ENCODE measurements at places on chromosomes 5 and 9.

DNA sequence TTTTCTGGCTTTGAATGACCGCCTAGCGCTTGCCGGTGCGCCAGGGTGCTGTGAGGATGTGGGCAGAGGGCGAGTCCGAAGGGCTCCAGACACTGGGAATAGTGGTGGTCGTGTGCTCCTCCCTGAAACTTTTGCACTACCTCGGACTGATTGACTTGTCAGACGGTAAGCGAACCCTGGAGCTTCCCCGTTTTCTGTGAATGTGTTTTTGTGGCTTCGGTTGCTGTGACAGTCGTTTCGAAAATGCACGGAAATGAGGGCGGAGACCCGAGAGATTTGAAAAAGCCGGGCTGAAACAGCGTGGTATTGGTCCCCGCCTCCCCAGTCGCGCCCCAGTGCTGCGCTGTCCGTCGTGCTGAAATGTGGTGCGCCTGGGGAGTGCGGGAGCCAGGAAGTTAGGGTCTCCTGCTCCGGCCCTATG, 102.5 kb upstream of the GABRP start:
- DNase-seq: peak; percentile 43

GRCh38 chr5:67234671-67235176, 38.1 kb upstream of the CD180 start:
- no peak for DNase-seq

DNA sequence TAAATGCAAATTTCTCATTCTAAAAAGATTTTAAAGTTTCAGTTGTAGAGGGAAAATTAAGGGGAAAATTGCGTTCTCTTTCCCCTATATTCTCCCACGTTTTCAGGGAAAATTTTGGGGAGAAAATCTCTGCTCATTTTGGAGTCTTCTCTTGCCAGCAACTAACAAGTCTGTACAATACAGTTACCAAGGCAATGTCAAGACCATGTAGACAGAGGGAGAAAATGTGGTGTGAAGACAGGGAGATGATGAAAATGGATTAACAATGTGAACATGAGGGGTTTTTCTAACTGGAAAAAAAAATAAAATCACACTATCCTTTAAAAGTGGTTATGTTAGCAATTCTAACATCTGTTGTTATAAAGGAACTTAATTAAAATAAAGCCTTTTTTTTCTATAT, 22.3 kb downstream of the SLC1A3 start:
- no peak for DNase-seq

DNA sequence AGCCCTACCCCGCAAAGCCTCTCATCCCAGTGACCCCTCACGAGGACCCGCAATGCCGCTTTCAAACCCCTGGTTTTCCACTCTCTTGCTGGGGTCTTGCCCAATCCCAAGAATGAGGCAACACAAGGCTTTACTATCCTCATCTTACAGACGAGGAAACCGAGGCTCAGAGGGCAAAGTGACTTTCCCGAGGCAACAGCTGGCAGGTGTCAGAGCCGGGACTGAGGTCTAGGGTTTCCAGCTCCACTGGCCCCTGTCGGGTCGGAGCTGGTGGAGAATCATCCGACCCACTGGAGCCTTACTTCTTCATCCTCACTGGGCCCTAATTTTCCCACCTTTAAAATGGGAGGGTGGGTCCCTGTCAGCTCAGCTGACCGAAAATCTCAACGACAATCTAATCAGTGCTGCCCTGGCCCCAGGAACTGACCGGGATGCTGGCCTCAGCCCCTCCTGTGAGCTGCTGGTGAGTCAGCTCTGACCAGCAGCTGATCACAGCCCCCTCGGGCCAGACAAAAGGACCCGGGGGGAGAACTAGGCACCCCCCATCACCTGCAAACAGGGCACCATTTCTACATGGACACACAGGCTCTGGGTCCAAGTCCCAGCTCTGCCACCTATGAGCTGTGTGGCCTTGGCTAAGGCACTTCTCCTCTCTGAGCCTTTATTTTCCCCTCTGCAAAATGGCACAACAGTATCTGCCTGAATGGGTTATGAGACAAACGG, 72.7 kb upstream of the STXBP1 start:
- no peak for DNase-seq

DNA sequence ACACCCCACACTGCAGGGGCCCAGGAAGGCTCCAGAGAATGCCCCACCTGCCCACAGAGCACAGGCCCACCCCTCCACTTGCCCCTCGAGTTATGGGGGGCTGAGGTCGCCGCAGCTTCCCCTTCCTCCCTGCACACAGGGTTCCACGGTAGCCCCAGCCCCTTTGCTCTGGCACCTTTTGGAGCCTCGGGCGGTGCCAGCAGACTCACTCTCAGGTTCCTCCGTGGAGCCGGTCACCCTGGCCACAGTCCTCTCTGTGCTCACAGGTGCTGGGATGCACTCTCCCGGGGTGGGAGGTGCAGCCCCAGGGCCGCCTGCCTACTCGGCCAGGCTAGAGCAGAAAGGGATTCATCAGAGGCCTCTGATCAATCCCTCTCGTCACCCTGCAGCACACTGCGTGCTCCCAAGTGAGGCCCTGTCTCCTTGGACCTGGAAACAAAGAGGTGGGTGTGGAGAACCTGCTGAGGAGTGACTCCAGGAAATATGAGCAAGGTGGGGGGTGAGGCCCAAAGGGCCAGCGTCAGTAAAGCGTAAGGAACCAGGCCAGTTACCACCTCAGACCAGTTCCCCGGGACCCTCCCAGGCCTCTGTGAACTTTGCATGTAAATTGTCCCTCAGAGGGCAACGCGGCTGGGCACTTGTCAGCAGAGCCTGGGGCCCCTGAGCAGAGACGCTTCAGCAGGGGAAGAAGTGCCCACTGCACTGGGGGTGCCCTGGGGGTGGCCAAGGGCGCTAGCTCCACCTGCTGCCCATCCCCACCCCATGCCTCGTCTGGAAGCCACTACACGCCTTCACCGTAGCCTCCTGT, 167.8 kb downstream of the OLFM1 start:
- DNase-seq: no peak

DNA sequence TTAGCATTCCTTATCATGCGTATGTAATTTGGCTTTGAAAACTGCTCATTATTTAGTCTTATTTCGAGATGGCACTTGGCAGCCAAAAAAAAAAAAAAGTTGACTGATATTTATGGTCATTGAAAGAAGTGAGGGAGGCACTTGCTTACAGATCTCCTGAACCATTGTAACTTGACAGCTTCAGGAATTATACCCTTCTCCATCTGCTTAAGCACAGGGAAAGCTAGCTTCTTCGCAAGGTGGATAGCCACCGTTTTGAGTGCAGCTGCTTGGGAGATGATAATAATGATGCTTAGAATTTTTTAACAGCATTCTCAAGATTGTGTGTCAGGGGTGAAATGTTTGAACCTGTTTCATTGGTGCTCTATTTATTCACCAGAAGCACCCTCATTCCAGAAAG, 116.1 kb downstream of the GIN1 start:
- no peak for DNase-seq

DNA sequence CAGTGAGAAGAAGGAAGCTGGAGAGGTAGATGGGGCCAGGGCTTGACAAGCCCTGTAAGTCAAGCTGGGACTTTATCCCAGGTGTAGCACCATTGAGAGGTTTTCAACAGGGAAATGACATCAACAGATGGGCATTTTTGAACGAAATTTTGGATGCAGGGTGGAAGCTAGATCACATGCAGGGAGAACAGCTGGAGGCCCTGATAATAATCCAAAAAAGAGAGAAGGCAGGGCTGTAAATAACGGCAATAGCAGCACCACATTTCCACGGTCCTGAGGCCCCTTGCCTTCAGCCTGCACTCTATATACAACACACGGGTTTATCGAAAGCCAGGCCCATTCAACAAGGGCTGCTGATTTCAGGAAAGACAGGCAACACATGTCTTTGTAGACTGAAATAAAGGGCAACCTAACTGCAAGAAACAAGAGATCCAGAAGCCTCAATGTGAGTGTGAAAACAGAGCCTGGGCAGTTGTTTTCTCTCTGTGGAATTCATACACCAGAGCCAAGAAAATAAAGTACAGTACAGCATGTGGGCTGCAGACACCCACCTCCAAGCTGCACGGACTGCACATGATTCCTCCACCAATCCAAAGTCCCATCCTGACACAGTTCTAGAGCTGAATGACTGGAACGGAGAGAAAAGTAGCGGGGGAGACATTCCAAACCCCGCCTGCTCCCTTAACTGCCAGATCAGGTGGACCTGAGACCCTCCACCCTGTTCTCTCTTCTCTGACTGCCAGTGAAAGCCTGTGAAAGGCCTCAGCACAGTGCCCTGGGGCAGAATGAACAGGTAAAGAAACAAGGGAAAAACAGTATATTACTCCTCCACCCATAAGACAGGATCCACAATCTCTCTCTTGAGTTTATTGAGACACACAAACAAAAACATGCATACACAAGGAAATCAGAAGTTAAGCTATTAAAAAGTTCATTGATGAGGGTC, 36.3 kb downstream of the KLHL3 start:
- no peak for DNase-seq

DNA sequence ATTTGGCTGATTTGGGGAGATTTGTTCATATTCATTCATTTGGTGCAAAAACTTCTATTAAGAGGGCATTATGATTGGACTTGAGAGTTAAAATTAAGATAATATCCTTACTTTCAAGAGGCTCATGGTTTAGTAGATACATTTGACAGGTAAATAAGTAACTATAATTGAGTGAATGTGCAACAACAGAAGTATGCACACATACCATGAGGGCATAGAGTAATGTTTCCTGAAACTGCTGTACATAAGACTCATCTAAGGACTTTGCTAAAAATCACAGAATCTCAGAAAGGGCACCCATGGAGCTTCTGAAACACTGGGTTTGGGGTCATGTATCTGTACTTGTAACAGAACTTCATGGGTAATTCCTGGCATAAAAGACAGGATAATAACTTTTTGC, 70.1 kb upstream of the PPP2R2B start:
- DNase-seq: no peak

- no peak for DNase-seq
These were observed 228.7 kb downstream of the DCP2 start for GRCh38 chr5:113205323-113205722.

DNA sequence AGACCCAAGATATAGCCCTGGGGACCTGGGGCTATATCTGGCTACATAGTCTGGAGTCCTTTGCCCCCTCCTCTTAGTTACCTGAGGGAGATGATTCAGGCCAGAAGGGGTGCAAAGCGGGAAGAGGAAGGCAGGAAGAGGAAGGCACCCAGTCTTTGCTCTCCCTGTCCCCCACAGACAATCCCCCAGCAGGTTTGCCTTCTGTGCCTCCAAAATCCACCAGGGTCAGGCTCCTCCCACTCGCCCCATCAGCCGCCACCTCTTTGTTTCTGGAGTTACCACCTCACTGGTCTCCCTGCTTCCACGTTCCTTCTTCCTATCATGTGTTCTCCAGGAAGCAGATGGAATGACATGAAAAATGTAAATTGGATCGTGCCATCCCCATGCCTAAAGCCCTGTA, 31.2 kb upstream of the FABP6 start:
- DNase-seq: no peak

- DNase-seq: no peak
These were observed 274.8 kb downstream of the DOCK8 start for GRCh38 chr9:489198-490197.

- DNase-seq: no peak
These were observed 9.4 kb upstream of the BTF3 start for GRCh38 chr5:73488806-73489205.

DNA sequence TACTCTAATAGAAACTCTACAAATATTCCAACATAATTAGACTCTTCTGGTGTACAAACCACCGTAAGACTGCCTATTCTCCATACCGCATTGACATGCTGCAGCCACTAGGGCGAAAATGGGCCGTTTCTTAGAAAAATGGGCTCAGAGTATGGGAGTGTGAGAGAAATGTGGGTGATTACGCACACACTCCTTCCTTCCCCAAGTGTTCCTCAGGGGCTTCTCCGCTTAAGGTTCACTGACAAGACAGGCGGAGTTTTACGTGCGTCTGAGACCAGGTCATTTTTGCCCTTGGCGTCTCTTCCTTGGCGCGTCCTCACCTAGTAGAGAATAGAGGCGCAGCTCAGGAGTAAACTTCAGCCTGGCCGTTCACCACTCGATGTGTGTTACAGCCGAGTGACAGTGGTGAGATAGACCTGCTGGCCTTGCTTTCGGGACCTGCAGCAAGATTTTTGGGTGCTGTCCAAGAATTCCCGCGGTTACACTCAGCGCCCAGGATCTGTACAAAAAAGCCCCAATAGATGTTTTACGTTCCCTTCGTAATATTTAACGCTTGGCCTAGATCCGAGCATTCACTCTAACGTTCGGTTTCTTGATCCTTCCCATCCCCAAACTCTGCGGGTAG, 1.8 kb upstream of the NTRK2 start:
- no peak for DNase-seq

- DNase-seq: no peak
These were observed 61.3 kb downstream of the DROSHA start for GRCh38 chr5:31470608-31471007.

DNA sequence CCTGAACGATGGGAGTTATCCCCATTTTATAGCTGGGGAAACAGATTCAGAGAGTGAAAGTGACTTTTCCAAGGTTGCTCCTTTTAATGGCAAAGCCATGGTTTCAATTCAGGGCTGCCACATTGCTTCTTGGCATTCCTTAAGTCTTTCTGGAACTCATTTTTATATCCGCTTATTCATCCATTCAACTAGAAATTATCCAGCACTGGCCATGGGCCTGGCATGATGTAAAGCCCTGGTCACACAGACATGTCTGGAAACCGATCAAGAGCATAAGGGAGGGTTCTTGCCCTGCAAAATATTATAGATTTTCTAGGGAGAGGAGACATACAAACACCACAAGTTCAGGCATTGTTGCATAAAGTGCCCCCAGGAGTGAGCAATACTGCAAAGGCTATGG, 43.0 kb upstream of the COL15A1 start:
- no peak for DNase-seq

DNA sequence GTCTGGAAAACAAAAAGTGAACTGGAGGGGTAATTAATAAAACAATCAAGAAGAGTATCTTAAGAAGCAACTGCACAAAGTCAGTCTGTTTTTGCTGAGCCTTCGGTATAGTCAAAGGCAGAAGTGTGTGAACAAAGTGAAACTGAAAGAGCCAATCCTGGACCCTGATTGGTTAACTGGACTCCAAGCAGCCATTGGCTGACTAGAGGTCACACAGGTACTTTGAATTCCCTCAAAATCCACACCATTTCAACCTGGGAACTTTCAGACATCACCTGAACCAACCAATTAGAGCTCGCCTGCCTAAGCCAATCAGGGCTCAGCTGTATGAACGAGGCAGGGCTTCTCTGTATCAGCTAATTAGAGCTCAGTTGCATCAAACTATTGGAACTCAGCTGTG, 286.7 kb downstream of the TLE4 start:
- no peak for DNase-seq

GRCh38 chr5:149166128-149166527, 24.8 kb downstream of the ABLIM3 start:
- DNase-seq: no peak

GRCh38 chr5:128257076-128257475, 173.5 kb downstream of the SLC12A2 start:
- DNase-seq: no peak

Measured in HTR-8/SVneo (cell line).